ENCODE measurements at places on chromosomes 3 and 15.
A peak's percentile ranks its signal among the peaks of the same experiment; 100 is the strongest.

DNA sequence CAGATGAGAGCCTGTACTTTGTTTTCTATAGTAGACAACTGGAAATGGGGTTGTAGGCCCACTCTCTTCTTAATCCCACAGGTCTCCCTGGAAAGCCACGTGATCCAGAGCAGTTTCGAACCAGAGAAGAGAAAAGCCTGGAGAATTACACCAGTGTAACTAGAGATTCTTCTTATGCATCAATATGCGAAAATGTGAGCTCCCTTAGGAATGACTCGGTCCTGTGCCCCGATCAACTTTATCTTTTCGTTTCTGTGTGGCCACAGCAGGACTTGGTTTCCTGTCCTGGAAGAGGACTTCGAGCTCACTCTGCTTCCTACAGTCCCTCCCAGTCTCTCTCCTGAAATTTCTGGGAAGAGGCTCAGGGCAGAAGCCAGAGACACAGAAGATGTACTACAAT lies 73.8 kb upstream of the TPM1 start:
- DNase-seq, result no peak

DNA sequence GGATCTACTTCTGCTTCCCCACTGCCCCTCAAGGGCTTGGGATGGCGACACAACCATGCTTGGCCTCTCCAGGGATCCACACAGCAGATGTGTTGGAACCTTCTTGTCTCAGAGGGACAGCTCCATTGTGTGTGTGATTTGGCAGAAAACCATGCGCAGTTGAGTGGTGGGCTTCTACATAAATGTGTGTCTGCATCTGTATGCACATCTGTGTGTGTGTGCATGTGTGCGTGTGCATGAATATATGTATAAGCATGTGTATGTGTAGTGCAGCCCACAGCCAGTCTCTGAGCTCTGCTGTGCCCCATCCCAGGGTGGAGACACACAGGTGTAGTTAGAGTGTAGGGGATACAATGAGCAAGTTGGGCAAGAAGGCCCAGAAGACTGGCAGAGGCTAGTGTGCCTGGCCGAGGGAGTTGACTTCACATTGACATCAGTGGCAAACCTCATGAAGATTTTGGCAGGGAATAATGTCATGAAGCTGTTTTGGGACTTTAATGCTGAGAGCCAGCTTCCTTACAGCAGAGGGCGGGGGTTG lies 8.1 kb downstream of the GLYCTK start:
- DNase-seq, result no peak

DNA sequence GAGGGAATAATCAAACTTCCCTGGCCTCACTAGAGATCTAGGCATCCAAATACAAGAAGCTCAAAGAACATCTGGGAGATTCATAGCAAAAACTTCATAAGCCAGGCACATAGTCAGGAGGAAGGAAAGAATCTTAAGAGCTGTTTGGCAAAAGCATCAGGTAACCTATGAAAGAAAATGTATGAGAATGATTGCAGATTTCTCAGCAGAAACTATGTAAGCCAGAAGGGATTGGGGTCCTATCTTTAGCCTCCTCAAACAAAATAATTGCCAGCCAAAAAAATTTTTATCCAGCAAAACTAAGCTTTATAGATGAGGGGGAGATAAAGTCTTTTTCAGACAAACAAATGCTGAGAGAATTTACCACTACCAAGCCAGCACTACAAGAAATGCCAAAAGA lies 1036.3 kb downstream of the TBL1XR1 start:
- no peak for DNase-seq

DNA sequence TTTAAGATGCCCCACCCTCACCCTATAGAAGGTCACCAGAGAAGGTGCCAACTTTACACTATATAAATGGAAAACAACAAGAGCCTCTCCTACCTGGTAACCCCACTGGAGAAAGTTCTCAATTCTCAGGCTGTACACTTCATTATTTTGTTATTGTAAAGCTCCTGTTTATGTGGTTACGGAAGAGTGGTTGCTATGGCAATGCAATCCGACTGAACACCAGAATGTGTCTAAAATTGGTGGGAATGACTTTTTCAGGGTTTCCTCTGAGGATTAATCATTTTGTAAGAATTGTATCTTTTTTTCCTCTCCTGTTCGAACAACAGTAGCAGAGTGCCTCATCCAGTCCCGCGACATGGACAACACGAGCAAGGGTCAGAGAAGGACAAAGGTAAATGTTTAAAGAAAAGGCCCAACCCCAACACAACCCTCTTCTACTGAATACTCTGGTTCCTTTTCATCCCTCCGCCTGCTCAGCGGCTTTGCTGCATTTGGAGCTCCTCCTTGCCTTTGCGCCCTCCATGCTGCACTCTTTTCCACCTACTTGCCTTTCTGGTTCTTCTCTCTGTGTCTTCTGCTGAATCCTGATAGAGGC lies 45.3 kb downstream of the DGKG start:
- DNase-seq, result no peak

GRCh38 chr3:120824613-120825012 lies 82.1 kb downstream of the GTF2E1 start:
- DNase-seq, result no peak

DNA sequence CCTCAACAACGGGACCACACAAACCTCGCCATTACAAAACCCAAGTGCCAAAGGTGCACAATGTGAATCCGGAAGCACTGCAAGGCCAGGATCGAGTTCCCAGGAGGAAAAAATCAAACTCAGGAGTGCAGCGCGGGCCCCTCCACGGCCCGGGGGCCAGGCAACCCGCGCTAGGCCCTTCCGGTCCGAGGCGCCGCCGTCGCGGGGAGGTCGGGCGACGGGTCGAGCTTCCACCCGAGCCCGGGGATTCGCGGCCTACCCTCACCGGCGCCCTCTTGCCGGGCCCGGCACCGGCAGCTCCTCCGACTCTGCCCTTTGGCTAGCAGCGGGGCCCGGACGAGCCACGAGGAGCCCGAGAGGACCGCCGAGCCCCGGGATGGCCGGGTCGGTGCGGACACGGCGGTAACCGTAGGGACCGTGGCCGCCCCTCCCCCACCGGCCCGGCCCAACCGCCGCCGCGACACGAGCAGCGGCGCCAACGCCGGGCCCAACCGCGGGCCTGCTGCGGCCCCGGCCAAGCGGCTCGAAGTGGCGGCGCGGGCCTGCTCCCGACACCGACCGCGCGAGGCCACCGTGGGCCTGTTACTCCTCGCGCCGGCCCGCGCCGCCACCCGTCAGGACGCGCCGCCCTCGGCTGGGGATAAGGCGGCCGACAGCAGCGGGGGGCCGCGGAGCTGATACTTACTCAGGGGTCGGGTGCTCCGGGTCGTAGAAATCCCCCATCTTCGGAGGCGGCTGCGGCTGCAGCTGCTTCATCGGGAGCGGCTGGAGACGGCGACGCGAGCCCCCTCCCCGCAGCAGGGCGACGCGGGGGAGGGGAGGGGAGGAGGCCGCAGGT lies 525 bp downstream of the SETD2 start:
- DNase-seq, result peak; percentile 26

GRCh38 chr3:43142472-43142871 lies 36.6 kb upstream of the POMGNT2 start:
- DNase-seq, result no peak

- DNase-seq, result peak; percentile 22
Measured at GRCh38 chr15:56821721-56822425, 88.6 kb upstream of the ZNF280D start.

GRCh38 chr3:146195030-146195429 lies 34.0 kb upstream of the PLOD2 start:
- DNase-seq, result no peak

GRCh38 chr3:3556078-3556477 lies 243.2 kb upstream of the LRRN1 start:
- no peak for DNase-seq

GRCh38 chr3:44522494-44522933 lies 32.5 kb upstream of the ZKSCAN7 start:
- DNase-seq, result no peak

DNA sequence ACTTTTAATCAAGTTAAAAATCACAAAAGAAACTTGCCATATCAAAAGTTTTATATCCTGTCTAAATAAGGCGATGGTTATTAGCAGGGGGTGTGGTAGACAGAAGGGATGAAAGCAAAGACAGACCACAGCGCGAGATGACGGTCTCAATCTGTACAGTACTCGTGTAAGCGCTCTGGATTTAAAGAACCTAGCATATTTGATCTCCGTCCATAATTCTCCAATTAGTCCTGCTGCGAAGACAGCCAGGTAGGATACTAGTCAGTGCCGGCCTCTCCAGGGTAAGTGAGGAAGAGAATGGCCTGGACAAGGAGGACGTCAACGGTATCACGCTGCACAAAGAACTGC lies 701 bp downstream of the SGO1 start:
- DNase-seq, result no peak

- peak; percentile 30 for DNase-seq
Measured at GRCh38 chr15:77012868-77013267, 17.9 kb downstream of the PSTPIP1 start.

DNA sequence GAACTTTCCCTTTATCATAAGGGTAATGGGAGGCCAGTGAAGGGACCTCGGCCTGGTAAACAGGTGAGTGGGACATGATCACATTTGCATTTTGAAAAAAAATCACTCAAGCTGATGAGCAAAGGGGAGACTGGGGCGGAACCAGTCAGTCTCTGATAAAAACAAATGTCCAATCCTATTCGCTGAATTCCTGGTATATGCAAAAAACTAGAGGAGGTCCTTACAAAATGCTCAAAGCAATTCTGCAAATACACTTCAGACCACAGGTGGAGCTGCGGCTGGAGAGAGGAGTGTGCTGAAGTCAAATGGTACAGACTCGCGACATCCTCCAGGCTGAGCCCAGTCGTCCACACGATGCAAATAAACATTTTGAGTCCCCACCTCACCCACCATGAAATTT lies 166.7 kb downstream of the FOXP1 start:
- DNase-seq, result no peak

DNA sequence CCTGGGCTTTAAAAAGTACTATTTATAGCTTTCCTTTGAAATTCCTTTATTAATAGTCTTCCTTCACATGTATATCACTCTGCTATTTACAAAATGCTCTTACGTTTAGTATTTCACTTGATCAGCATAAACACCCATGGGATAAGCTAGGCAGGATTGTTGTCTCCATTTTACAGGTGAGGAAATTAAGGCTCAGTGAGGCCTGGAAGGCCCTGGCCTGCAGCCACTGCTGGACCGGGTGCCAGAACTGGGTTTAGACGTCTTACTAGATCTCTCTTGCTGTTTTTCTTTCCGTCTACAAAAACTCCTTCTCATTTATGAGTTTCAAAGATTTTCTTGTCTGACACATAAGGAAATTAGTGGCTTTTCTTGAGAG lies 236.4 kb downstream of the LPP start:
- no peak for DNase-seq

DNA sequence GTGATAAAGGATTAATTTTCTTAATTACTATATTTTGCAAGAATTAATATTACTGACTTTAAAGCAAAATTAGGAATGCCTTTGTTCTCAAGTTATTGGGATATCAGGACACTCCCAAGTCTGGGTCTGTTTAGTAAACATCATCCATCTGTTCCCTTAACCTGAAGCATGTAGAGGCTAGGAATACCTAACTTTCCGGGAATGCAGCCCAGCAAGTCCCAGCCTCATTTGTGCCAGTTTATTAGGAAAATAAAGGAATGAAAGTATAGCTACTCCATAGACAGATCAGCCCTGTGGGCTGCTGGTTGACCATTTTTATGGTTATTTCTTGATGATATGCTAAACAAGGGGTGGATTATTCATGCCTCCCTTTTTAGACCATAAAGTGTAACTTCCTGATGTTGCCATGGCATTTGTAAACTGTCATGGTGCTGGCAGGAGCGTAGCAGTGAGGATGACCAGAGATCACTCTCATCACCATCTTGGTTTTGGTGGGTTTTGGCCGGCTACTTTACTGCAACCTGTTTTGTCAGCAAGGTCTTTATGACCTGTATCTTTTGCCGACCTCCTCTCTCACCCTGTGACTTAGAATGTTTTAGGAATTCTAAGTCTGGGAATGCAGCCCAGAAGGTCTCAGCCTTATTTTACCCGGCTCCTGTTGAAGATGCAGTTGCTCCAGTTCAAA lies 540.2 kb downstream of the NAALADL2 start:
- DNase-seq, result no peak

DNA sequence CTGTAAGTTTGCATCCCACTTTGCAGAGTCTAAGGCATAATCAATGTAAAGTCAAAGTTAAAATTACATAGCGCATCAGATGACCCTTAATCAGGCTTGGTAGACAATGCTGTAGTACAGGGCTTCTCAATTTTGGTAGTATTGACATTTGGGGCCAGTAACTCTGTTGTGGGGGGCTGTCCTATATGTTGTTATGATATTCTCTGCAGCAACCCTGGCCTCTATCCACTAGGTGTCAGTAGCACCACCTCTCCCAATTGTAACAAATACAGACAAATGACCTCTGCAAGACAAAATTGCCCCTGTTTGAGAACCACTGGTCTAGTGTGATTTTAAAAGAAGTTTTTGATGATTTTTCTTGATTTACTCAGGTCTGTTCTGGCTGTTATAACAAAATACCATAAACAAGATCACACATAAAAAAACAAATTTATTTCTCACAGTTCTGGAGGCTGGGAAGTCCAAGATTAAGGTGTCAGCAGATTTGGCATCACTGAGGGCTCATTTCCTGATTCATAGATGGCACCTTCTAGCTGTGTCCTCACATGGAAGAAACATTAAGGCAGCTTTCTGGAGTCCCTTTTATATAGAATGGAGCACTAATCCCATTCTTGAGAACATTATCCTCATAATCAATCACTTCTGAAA lies 37.6 kb upstream of the SLC9A9 start:
- no peak for DNase-seq

- no peak for DNase-seq
Measured at GRCh38 chr3:129633751-129634481, 27.4 kb upstream of the PLXND1 start.

DNA sequence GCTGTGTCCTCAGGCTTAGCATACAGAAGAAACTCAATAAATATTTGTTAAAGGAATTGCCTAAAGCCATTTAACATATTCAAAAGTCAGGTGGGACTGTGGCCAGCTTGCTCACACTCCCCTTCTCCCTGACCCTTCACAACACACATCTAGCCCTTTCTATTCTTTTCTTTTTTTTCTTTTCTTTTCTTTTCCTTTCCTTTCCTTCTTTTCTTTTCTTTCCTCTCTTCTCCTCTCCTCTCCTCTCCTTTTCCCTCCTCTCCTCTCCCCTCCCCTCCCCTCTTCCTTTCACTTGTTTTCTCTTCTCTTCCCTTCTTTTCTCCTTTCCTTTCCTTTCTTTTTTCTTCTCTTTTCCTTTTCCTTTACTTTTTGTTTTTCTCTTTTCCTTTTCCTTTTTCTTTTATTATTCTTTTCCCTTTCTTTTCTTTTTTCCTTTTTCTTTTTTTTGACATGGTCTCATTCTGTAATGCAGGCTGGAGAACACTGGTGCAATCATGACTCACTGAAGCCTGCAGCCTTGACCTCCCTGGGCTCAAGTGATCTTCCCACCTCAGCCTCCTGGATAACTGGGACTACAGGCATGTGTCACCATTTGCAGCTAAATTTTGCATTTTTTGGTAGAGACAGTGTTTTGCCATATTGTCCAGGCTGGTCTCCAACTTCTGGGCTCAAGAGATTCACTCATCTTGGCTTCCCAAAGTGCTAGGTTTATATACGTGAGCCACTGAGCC lies 377.8 kb downstream of the GRM7 start:
- DNase-seq, result no peak

- DNase-seq, result no peak
Measured at GRCh38 chr15:52803467-52804306, 13.6 kb upstream of the ONECUT1 start.
